ENCODE measurements at places on chromosomes 5 and 9. TPM values are rescaled to one million over a fixed set of nuclear protein-coding genes. Genes with fewer than 3 reads are reported as not detected.

GRCh38 chr5:132262882-132263547 lies 5.5 kb downstream of the PDLIM4 start:
- no peak for DNase-seq

DNA sequence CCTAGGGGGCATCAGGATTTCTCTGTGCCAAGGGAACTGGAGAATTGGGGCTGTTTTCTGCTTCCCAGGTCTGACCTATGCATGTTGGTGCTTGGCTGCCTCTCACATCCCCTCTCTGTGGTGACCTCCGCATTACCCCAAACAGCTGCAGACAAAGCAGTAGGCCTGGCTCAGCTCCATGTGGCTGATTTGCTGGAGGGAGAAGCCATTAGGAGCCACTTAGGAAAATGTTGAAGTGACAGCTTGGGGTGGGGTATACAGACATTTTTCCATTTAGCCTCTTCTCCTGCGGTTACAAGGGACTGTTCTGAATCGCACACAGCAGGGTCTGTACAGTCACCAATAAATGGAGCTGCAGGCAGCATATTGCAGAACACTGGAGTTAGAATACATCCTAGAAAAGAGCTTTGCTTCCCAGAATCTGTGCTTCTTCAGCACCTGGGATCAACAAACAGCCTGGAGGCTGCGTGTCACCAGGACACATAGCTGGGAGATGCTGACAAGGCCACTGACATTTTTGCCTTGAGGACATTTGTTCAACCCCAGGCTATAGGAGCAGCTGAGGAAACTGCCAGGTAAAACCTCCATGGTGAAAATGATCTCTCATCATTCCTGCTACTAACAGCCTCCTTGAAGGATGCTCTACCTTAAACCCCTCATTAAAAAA lies 335.3 kb downstream of the DIRAS2 start:
- peak; percentile 43 for DNase-seq

DNA sequence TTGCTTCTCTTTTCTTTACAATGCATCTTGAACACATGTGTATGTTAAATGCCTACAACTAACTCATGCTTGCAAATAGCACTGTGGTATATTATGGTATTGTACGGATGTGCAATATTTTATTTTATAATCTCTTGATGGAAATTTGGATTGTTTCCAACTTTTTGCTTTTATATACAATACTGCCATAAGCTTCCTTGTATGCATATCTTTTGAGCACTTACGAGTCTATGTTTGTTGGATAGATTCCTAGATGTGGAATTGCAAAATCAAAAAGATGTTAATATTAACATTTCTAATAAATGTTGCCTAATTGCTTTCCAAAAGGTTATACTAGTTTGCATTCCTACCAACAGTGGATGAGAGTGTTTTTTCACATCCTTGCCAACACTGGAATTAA lies 3.4 kb upstream of the GALNT12 start:
- DNase-seq: no peak

DNA sequence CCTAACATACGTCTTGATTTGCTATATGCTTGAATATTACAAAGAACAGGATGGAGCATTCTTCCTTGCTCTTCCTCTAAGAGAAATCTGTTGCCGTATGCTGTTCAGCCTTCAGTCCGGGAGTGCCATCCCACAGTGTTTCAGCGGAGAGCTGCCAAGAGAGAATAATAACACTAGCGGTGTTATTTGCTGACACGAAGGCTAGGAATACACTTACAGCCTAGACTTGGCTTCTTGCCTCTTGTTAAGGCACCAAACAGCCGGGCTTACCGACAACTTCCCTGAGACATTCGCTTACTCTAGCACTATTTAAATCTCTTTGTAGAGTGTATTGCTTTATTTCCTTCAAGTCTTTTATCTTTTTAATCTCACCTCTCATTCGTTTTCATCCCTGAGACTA lies 31.4 kb downstream of the KCTD16 start:
- peak; percentile 12 for DNase-seq

DNA sequence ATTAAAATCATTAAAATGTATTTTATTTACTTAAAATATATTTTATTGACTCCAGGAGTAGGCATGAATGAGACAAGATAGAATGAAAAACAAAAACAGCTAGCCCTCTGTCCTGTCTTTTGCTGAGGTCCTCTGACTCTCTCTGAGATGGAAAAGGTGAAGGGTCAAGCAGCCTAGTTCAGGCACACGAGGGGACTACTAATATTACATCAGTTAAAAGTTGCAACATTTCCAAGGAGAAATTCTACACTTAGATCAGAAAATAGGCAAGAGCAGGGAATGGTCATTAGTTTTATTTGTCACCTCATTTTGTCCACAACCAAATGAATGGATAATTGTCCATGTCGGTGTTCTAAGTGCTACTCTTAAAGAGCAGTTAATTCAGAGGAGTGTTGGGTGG lies 148.5 kb downstream of the CDH10 start:
- DNase-seq: no peak

DNA sequence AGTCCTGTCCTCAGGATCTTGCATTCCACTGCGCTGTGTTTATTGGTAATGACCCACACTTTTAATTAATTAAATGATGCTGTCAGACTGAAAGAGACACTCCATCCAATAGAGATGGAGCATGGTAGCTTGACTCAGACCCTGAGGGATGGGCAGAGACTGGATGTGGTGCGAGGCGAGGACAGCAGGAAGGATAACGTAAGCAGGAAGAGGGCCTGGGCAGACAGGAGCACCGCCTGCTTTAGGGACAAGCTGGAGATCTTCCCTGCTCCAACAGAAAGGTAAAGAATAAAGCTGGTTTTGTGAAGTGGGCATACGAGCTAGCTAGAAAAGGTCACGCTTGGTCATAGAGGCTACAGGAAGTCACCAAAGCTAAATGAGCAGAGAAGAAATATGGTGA lies 3.6 kb upstream of the DOCK8 start:
- DNase-seq: no peak

DNA sequence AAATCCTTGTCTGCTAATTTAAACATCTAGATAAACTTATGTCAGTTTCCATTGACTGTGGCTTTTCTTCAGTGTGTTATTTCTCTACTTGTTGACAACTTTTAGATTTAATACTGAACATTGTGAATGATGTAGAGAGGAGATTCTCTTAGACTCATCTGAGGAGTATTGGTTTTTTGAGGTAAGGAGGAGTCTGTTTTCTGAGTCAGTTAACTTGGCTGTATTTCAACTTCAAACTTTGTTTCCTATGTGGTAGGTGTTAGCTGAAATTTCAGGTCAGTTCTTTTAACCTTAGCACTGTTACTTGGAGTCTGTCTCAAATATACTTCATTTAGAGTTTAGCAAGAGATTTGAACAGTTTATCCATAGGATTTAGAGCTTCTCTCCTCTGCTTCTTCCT lies 67.9 kb downstream of the XRCC4 start:
- DNase-seq: no peak

- no peak for DNase-seq
Observed at GRCh38 chr9:78921341-78921740, 624.4 kb downstream of the PSAT1 start.

DNA sequence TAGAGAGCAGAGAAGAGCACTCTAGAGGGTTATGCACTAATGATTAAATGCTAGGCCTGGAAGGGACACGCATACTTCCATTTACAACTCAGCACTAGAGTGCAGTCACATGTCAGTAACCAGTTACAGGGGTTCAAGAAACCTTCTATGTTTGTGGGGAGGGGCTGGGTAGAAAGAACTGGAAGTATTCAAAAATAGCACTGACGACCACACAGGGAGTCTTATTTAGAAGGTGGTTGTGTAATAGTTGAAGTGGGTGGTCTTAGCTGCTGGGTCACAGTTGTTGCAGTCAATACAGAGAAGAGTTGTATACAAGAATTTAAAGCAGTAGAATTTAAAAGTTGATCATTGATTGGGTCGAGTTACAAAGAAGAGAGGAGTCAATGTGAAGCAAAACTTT lies 15.4 kb downstream of the AOPEP start:
- no peak for DNase-seq

GRCh38 chr5:34716986-34717385 lies 60.9 kb downstream of the RAI14 start:
- DNase-seq: no peak

GRCh38 chr9:112310826-112311225 lies 22.6 kb downstream of the PTBP3 start:
- no peak for DNase-seq

- DNase-seq: no peak
Observed at GRCh38 chr9:95772320-95773052, 103.0 kb upstream of the ERCC6L2 start.

- no peak for DNase-seq
Observed at GRCh38 chr9:37425298-37425752, 2.8 kb downstream of the GRHPR start.

DNA sequence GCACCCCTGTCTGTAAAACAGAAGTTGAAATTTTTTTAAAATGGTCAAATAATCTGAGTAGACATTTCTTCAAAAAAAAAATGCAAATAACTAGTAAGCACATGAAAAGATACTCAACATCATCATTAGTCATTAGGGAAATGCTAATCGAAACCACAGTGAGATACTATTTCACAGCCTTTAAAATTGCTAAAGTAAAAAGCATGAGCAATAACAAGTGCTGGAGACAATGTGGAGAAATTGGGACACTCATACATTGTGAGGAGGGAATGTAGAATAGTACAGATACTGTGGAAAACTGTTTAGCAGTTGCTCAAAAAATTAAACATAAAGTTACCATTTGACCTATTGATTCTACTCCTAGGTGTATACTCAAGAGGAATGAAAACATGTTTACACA lies 58.4 kb upstream of the RUSC2 start:
- no peak for DNase-seq

DNA sequence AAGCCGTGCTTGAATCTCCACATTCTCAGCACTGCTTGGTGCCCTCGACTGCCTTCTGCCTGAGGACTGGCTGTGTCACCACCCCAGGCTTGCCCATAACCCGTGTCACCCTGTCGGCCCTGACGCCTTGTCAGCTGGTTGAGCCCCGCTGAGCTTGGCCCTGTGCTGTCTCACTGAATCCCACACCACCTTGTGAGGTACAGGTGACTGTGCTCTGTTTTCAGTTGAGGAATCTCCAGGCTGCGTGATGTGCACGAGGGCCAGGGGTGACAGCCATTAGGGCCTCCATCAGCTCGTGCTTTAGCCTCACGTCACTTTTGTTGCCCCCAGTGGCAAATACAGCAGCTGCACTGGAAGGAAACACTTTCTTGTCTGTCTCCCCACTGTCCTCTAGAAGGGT lies 90.7 kb downstream of the CACNA1B start:
- no peak for DNase-seq

DNA sequence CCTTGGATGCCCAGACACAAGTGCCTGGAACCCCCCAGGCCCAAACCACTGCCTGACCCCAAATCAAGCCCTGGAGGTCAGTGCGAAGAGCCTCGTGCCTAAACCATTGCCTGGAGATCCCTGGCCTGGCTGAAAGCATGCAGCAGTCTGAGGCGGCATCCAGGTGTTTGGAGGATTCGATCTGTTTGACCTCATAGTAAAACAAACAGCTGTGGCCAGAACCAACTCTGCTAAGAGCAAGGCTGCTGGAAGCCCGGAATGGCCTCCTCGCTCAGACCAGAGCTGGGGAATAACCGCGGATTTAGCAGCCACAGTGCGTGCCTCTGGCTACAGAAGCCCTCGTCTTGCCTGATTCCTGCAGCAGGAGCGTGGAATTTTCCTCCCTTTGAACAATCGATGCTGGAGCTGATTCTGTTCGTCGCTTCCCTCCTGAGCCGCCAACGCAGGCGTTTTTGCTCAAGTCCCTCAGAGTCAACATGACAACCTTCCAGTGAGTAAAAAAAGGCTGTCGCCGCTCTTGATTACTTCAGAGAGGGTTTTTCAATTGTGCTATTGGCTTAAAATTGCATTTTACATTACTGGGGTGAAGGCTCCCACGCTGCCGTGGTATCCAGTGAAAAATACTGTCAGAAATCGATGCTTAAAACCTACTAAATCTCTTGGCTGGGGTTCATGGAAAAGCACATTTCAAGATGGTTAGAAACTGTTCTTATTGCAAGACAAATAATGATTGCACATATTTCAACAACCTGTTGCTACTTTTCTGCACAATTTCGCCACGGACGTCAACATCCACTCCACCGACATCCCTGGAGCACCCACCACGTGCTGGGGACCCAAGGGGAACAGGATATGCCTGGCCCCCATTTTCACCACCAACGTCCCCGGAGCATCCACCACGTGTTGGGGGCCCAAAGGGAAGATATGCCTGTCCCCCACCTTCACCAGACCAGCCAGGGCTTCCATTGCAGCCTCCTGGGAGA lies 190.0 kb downstream of the OLFM1 start:
- no peak for DNase-seq

- DNase-seq: no peak
Observed at GRCh38 chr5:15550502-15551112, 50.6 kb downstream of the FBXL7 start.

DNA sequence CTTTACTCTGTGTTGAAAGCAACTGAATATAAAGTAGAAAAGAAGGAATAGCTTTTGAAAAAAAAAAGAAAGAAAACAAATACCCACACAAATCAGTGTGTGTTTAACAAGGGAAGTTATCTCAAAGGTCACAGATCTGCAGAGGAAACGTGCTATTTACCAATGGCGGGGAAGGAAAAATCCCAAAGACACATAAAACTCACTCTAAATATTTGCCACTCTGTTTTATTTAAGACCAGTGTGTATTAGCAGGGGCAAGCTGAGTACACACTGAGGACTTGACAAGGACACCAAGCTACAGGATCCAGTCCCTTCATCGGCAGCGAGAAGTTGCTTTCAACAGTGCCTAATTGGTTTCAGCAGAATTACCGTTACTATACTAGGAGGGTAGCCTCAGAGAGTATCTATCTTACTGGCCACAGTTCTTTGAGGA lies 252.5 kb downstream of the DEPDC1B start:
- no peak for DNase-seq

DNA sequence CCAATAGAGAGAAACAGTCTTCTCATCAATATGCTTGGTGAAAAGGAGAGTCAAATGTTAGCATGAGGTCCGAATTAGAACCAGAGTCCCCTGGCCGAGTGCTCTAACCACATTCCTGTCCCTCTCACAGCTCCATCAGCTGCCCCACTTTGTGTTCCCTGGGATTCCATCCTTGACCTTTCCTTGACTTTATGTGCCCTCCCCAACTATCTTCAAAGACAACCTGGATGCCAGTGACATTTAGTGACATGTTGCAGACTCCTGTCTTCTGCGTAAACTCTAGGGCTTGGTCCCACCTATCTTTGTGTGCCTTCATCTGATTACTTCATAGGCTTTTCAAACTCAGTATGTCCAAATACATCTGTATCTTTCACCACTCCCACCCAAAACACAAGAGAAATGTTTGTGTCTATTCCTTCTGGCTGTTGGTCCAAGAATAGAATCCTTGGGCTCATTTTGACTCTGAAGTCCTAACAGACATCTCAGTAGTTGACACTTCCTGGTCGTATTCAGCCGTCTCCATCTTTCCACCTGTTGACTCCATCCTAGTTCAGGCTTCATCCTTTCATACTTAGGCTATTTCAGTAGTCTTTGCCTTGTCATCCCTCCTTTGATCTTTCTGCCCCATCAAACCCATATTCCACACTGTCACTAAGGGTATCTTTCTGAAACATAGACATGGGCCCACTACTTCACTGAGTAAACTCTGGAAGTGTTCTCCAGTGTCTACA lies 101.4 kb upstream of the CD180 start:
- no peak for DNase-seq

GRCh38 chr5:150065886-150066285 lies 20.5 kb downstream of the CSF1R start:
- no peak for DNase-seq

The NEUROG1 gene
- total RNA-seq: not detected

The FUT7 gene
- not detected for total RNA-seq

The FBN2 gene
- total RNA-seq: 4.4 TPM

The FOXD1 gene
- 11.8 TPM for total RNA-seq

Data from G401 (cell line).